ENCODE measurements at places on chromosomes 6 and 20.

DNA sequence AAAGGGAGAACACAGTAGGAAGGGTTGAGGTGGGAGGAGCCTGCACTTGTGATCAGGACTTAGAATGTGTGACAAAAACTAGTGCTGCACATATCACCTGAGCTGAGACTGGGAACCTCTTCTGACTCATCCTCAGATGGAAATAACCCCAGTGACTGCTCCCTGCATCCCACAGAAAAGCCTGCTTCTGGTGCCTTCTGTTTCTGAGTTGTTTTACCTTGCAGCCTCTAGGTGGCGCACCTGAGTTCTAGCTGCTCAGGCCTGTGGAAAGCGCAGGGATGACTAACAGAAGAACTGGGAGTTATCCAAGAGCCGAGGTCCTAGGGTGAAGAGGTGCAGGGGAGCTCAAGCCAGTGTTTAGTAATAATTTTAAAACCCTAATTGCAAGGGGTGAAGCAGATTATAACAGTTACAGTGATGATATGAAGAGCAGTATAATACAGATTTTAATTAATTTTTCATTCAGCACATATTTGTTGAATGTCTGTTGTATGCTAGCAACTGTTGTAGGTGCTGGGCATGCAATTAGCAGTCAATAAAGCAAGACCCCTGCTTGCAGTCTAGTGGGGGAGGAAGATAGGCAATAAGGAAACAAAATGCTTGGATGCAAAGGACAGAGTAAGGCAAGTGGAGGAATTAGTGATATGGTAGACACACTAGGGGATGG is 302.5 kb downstream of the DHX35 start:
- DNase-seq: peak; percentile 59

GRCh38 chr6:3119040-3119723 is 671 bp downstream of the BPHL start:
- DNase-seq: no peak

DNA sequence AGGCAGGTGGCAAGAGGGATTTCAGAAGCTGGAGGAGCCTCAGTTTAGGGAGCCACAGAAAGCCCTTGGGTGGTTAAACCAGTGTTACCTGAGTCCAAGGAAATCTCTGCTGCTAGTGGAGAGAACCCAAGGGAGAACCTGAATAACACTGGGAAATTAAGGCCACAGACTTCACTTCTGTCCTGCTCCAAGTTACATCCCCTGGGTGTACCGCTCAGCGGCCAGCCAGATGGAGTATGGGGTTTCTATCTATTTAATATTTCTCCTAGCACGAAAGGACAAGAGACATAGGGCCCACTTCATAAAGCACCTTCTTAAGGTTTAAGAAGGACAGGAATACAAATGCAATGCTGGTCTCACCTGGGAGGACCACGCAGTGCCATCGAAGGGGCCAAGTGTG is 5.8 kb upstream of the CNKSR3 start:
- no peak for DNase-seq

DNA sequence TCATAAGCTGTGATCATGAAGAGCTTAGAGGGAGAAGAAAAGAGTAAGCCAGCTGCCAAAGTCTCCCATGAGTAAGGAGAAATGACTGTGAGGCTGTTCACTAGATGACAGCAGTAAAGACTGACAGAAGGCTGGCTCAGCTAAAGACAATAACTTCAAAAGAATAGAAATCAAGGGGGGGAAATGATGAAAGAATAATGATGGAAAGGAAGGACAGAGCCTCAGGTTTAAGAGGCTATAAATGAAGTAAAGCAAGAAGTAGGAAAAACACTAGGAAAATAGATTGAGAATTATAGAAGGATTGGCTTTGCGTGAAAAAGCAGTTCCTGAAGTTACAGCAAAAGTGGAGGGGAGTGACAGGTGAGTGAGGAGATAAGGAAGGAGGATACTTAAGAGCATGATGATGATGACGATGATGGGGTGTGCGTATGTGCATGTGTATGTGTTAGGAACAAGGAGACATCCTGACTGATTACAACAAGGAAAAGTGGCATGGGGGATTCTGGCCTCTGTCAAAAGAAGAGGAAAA is 48.2 kb downstream of the HBS1L start:
- peak; percentile 26 for DNase-seq

DNA sequence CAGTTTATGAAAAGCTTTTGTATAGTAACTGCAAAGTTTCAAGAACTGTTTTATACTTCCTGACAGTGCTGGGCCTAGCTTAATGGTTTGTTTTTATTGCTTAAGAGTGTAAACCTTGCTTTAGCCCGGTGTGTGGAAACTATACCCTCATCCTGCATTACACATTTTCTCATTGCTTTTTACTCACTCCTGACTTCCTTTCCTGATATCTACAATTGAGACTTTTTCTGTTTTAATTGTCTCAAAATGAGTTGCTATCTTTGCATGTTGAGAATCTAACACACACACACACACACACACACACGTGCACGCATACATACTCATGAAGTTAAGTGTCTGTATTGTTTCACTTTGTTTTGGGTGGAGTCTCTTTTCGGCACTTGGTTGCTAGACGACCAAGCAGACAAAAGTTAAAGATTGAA is 16.7 kb downstream of the BMP2 start:
- DNase-seq: no peak

GRCh38 chr6:129672341-129672682 is 37.7 kb downstream of the ARHGAP18 start:
- DNase-seq: no peak

GRCh38 chr20:46350201-46350985 is 42.1 kb upstream of the CDH22 start:
- no peak for DNase-seq

DNA sequence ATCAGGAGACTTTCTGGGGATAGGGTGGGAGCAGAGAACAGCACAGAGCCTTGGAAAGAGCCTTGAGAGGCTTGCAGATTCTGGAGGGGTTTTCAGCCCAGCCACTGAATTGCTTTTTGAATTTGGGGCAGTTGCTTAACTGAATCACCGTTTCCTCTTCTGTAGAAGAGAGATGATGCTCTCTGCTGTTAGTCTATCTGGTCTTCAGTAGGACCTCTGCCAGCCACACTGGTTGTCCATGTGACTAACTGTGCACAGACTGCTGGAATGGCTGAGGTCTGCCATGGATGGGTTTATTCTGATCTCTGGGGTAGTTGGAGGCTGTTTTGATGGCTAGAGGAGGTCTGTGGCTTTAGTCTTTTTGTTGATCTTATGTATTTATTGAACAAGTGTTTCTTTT is 21.4 kb upstream of the PRDM1 start:
- DNase-seq: no peak

- no peak for DNase-seq
Observed at GRCh38 chr20:4959592-4959991, 41.7 kb downstream of the SLC23A2 start.

- no peak for DNase-seq
Observed at GRCh38 chr6:100962466-100962865, 81.3 kb upstream of the ASCC3 start.

- no peak for DNase-seq
Observed at GRCh38 chr6:151288712-151289398, 49.1 kb downstream of the AKAP12 start.

Measured in D341Med (cell line).